ENCODE measurements at places on chromosomes 13 and 19.

DNA sequence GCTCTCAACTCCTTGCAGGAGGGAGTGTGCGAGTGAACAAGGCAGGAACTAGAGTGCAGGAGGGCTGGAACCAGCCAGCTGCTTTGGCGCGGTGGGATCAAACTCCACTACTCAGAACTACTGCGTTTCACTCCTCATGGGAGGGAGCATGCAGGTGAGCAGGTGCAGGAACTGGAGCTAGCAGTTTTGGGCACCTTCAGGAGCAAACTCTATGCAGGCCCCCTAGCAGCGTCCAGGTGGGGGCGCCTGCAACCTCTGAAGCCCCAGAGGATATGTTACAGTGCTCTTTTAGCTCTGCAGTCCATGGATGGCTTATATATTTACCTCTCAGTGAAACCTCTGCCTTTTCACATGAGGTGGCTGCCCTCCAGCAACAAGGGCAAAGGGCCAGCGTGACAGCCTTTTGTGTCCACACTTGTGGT lies 1303.4 kb downstream of the PCDH9 start:
- H3K27ac ChIP-seq: no peak overlapping the region
- peaks cover 7% of the 10 kb centered on the region for H3K4me1 ChIP-seq
- no peak overlapping the region for H3K4me3 ChIP-seq
- peaks cover 2% of the 10 kb centered on the region for H3K27me3 ChIP-seq
- H3K36me3 ChIP-seq: no peaks in the 10 kb centered on the region

DNA sequence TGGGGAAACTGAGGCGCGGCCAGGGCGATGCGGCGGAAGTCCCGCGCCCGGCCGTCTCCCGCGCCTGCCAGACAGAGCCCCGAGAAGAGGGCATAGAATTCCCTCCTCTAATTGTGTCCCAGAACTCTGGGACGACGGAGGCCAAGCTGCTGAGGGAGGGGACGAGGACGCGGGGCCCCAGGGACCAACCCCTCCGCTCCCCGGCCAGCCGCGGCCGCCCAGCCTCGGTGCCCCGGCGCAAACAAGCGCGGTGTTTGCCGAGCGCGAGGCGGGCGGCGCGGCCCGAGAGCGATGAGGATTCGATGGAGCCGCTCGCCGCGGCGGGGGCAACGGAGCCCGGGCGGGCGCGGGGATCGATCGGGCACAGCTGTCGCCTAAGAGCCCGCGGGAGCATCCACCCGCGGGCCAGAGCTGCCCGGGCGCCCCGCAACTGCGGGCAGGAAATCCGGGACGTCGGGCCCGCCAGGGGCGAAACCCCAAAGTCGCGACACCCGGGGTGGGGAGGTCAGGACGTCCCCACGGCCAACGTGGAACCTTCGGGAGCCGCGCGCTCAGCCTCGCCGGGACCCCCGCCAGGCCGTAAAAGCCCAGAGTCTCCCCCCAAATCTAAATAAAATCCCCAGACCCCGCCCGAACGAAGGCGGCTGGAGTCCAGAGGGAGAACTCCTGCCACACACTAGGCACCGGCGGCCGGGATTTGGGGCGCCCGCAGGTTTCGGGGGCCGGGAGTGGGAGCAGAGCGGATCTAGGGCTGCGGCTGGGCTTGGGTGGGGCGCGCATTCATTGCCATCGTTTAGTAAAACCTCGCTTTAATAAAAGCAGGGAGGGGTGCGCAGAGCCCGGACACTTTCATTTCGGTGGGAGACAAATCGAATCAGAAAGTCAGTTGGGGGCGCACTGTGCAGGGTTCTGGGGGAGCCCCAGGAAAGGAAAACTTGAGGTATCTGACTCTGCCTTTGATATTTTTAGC lies 3.6 kb upstream of the ONECUT3 start:
- peaks cover 7% of the 10 kb centered on the region for H3K27me3 ChIP-seq
- peak; percentile 73 for DNase-seq
- H3K4me3 ChIP-seq: peak overlapping the region; percentile 61
- no peak overlapping the region for H3K27ac ChIP-seq
- no peaks in the 10 kb centered on the region for H3K36me3 ChIP-seq
- H3K4me1 ChIP-seq: peaks cover 9% of the 10 kb centered on the region

GRCh38 chr13:111339366-111340143 lies 19.1 kb downstream of the TEX29 start:
- H3K36me3 ChIP-seq: peaks cover 5% of the 10 kb centered on the region
- H3K27ac ChIP-seq: no peak overlapping the region
- peaks cover 2% of the 10 kb centered on the region for H3K4me1 ChIP-seq
- peaks cover 2% of the 10 kb centered on the region for H3K27me3 ChIP-seq
- DNase-seq: no peak

DNA sequence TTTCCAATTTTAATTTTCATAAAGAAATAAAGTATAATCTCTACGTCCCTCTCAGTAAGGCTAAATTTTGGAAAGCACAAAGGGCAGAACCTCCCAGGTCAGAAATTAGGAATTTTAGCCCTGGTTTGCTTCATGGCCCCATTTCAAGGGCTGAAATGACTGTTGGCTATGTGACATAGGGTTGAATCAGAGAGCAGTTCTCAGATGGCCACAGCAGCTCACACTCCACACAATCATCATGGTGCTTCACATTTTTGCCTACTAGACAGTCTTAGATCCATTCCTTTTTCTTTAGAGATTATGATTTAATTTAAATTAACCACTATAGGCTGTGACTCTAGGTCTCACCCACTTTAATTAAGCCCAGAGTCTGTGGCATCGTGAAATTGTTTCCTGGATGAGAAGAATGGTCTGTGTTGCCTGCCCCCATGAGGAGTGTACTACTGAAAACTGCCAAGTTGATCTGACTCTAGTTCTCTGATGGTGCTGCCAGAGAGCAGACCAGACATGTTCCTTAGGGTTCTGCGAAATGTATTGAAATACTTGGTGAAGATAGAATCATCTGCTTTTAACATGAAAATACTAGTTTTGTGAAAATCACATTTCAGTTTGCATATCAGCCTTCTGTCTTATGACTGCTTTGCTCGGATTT lies 57.4 kb downstream of the ESD start:
- no peak for DNase-seq
- H3K4me1 ChIP-seq: peaks cover 14% of the 10 kb centered on the region
- peak overlapping the region; percentile 64 for H3K27ac ChIP-seq
- H3K4me3 ChIP-seq: no peak overlapping the region

DNA sequence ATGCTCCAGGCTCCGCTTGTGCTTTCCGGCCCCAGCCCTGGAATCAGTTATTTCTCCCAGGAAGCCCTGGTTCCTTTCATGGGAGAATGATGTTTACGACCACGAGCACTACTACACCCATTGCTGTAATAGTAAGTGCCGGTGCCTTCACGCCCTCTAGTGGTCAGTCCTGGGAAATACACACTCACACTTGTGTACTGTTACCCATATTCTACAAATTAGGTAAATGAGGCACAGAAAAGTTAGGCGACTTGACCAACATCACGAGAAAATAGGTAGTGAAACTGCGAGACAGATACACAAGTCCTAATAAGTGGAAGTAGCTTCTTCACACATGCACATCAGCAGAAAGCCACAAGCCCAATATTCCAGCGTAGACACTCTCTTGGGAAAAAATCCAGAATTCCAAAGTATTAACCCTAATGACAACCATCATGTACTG lies 21.7 kb downstream of the CEACAM21 start:
- DNase-seq: peak; percentile 75
- H3K36me3 ChIP-seq: no peaks in the 10 kb centered on the region
- H3K4me3 ChIP-seq: peak overlapping the region; percentile 6
- H3K27me3 ChIP-seq: peaks cover 4% of the 10 kb centered on the region
- no peak overlapping the region for H3K27ac ChIP-seq
- no peaks in the 10 kb centered on the region for H3K4me1 ChIP-seq

- no peak overlapping the region for H3K4me3 ChIP-seq
- peak overlapping the region; percentile 79 for H3K27ac ChIP-seq
- peak; percentile 65 for DNase-seq
- H3K4me1 ChIP-seq: peaks cover 7% of the 10 kb centered on the region
- no peaks in the 10 kb centered on the region for H3K36me3 ChIP-seq
These were observed 5.2 kb downstream of the DAND5 start for GRCh38 chr19:12974301-12975220.
